GM23338 (cell line): ENCODE measurements at places on chromosomes 2 and 18.

DNA sequence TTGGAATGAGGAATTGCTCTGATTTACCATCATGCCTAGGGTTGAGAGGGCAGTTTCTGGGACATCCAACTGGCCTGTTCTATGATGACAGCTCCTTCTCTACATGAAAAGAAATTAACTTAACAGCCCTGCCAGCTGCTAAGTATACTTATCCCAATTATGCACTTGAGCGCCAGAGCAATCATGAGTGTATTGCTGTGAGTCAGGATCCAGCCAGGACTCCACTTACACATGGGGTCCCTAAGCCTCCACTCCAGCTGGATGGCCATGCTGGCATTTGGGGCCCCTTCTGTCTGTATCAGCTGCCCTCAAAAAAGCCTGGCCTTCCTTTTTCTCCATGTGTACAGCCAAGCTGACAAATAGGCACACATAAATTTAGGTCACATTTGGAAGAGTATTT lies 481.9 kb downstream of the TMX3 start:
- no peak for DNase-seq

DNA sequence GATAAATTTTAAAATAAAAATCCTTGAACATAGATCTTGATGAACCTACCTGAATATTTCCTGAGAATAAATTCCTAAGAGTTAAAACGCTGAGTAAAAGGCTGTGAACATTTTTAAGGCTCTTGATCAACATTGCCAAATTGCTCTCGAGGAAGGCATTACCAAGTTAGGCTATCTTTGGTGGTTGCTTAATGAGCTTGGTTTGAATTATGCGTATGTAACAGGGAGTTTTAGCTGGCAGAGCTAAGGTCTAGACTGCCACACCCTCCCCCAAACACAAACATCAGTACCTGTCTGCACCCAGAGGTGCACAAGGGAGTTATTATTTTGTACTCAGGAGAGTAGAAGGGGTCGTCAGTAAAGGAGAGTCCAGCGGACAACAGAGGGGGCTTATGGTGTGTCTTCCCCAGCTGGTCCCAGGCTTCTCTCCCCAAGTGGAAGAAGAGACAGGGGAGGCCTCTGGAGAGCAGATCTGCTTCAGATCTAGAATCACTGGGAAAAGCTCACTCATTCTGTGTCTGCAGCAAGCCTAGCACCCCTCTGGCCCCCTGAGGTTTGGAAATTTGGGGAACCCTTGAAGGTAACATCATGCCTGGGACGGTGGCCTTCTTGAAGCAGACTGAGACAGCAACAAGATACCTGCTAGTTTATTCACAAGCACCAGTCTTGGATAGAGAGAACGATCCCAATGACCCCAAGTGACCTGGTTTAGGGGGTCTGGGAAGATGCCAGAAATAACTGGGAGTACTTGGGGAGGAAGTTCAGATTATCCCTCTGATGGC lies 197.2 kb upstream of the ID2 start:
- DNase-seq, result no peak

- DNase-seq, result no peak
Observed at GRCh38 chr2:37568565-37568964, 102.9 kb downstream of the CDC42EP3 start.

- DNase-seq, result peak; percentile 65
Observed at GRCh38 chr18:34709750-34710441, at the start of gene DTNA. DTNA (plus strand) TSS chr18:34710298; CDS start chr18:34755977, 45,679 bp downstream.

DNA sequence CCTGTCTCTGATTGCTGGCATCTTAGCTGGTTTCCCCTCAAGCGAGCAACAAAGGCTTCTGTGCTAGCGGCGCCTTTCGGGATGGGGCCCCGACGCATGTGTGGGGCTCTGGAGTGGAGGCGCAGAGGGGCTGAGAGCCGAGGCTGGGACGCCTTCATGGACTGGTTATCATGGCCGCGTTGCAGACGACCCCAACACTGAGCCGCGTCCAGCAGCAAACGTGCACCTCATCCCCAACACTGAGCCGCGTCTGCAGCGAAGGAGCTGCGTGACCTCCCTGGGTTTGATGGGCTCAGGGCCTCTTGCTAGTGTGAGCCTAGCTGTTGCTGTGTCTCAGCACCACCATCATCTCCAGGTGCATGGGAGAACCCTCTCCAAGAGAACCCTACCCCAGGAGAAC lies 123.7 kb upstream of the CTDP1 start:
- no peak for DNase-seq

- no peak for DNase-seq
Observed at GRCh38 chr2:140067661-140068060, 1287.5 kb upstream of the NXPH2 start.

- no peak for DNase-seq
Observed at GRCh38 chr18:2114765-2115164, 456.5 kb downstream of the METTL4 start.

DNA sequence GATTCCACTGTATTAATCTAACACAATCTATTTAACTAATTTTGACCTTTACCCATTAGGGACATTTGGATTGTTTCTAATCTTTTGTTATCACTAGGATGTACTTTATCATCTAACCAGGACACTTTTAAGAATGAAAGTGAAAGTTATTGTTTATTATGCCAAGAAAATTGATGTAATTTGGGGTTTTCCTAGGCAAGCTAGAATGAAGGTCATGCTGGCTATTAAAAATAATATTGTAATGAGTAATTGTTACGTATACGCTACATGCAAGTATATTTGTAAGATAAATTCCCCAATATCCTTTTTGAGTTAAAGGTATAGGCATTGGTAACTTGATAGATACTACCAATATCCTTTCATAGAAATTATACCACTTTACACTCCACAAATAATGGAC lies 74.6 kb downstream of the COL5A2 start:
- no peak for DNase-seq

DNA sequence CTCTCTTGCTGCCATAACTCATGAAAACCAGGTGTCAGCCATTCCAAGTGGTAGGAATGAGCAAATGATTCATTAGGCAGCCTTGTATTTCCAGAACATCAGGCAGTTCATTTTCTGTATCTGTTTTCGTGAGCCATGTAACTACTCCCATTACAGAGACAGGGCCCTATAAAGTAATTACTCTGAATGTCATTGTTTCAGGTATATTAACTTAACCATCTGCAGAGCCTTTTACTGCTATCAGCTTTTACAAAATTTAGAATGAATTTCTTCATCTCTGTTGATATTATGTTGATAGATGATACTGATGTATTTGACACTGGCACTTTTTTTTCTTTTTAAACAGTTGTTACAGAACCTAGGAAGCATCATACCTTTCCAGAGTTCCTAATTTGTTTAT lies 69.9 kb downstream of the MGAT5 start:
- DNase-seq, result no peak

DNA sequence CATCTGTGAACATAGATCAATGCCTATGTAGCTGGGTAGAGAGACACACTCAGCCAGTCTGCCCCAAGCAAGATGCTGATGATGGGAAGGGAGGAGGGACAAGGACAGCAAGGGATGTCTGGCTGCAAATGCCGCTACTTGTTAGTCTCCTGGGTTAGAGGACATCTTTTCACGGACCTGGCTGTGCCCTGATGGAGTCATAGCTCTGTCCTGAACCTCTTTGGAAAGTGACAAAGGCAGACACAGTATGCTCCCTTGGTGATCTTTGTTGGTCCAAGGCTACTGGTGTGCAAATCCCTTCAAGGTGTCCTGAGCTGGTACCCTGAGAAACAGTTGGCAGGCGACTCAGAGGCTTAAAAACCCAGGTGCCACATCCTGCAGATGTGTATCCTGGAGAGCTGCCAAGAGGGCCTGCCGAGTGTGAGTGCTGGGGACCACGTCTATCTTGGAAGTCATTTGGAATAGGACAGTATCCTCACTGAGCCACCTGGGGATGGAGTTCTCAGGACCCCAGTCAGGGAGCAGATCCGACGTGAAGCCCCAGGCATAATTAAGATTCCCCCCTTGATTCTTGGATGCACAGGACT lies 10.8 kb downstream of the FOSL2 start:
- DNase-seq, result no peak

DNA sequence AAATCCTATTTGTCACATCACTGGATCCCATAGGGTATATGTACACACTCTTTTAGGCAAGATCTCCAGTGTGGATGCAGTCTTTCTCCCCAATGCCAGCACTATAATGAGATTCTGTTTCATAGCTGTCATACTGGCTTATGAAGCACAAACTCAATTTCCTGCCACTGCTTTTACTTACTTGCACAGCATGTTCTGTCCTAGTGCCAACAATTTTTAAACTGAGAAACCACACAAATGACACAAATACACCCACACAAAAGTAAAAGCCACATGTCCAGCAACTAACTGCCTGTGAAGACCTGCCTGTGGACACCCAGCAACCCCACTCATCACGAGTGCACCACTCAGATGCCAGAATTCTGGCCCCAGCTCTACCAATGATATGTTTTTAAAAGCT lies 29.6 kb upstream of the RNU4ATAC start:
- no peak for DNase-seq

- no peak for DNase-seq
Observed at GRCh38 chr2:150075831-150076230, 411.6 kb downstream of the RND3 start.
